NCI-H510A (cell line): ENCODE measurements at places on chromosomes 1 and 21.

- DNase-seq: no peak
Measured at GRCh38 chr1:197811769-197812168, 36.5 kb upstream of the DENND1B start.

DNA sequence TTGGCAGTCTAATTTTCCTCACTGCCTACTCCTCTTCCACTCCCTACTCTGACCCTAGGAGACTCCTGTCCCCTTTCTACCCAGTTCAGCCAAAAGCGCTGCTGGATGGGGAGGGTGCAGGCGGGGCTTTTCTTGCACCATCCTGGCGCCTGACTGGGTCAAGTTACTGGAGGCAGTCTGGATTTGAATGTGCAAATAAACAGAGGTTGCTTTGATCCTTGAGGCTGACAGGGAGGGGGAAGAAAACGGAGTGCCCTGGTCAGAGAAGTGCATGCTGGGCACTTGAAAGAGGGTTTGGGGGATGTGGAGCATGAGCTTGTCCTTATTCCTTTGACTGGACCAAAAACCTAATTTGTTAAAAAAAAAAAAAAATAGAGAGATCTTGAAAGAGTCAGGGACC, 76.8 kb upstream of the SOX13 start:
- DNase-seq: peak; percentile 65

DNA sequence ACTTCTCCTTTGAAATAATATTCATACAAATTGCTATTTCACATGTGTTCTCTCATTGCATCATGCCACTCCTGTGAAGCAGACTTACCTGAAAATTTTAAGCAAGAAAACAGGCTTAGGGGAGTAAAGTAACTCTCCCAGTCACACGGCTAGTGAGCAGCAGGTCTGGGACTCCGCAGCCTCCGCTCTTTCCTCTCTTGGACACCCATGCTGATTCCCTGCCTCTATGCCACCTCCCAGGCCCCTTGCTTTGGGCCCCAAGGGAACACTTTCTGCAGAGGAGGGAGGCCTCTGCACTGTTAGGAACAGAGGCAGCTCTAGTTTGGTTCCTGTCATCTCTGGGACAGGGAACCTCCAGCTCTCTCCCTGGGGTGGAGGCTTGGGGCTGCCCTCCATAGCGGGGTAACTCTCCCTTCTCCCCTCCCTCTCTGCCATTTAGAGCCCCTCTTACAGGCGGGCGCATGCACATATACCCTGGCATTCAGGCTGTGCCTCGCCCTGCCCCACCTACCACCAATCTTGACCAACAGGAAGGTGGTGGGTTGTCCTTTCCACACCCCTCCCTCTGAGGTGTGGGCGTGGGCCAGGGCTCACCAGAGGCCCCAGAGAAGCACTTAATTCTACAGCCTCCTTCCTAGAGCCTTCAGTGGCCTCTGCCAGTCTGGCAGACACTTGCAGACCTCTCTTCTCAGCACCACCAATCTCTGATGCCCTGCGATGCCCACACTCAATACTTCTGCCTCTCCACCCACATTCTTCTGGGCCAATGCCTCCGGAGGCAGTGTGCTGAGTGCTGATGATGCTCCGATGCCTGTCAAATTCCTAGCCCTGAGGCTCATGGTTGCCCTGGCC, at the start of gene RXFP4:
RXFP4 (plus strand) TSS at position 646 of the 852 bp plus-strand sequence; CDS start at position 718, 72 bp downstream.
- no peak for DNase-seq

GRCh38 chr1:97412737-97413136, 508.1 kb downstream of the DPYD start:
- no peak for DNase-seq

GRCh38 chr1:171610385-171610784, 11.7 kb upstream of the MYOCOS start:
- no peak for DNase-seq
